ENCODE measurements at places on chromosomes 12 and 14. TPM values are rescaled to one million over a fixed set of nuclear protein-coding genes. Genes with fewer than 3 reads are reported as not detected.

- no peak for DNase-seq
Observed at GRCh38 chr12:51419425-51420193, 5.0 kb upstream of the SLC4A8 start.

DNA sequence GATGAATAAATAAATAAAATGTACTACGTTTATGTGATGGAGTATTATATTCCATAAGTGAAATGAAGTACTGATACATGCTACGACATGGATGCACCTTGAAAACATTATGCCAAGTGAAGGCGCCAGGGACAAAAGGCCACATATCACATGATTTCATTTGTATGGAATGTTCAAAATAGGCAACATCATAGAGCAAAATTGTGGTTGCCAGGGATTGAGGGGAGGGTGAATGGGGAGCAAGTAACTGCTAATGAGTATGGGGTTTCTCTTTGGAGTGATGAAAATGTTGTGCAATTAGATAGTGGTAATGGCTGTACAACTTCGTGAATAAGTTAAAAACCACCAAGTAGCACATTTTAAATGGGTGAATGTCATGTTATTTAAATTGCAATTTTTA is 132.8 kb downstream of the SLC38A4 start:
- DNase-seq, result no peak

DNA sequence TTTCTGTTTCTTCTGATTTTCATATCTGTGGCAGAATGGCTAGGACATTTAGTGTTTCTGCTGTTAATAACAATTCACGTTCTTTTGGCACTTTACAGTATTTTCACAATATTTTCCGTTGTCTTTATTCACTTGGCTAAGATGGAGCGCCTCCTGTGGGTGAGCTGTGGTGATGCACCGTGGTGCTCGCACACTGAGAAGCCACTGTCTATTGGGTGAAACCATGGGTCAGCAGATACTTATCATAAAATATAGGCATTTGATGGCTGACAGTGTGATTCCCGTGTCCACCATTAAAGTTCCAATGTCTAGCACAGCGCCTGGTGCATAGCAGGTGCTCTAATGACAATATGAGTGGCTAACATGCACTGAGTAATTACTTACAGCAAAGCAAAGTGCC is 141.8 kb downstream of the VRK1 start:
- DNase-seq, result no peak

DNA sequence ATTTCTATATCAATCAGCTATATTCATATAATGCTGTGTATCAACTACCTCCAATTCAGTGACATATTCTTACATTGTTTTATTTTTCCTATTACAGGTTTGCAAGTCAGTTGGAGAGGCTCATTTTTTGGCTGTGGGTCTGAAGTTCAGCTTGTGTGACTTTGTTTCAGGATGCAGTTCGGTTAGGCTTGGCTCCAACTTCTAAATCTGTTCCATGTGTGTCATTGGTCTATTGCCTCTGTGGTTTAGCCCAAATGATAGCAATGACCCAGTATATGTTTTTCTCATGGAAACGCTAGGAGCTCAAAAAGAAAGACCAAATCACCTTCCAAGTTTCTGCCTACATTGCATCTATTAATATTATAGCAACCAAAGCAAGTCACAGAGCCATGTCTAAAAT is 848.6 kb upstream of the LRFN5 start:
- no peak for DNase-seq

DNA sequence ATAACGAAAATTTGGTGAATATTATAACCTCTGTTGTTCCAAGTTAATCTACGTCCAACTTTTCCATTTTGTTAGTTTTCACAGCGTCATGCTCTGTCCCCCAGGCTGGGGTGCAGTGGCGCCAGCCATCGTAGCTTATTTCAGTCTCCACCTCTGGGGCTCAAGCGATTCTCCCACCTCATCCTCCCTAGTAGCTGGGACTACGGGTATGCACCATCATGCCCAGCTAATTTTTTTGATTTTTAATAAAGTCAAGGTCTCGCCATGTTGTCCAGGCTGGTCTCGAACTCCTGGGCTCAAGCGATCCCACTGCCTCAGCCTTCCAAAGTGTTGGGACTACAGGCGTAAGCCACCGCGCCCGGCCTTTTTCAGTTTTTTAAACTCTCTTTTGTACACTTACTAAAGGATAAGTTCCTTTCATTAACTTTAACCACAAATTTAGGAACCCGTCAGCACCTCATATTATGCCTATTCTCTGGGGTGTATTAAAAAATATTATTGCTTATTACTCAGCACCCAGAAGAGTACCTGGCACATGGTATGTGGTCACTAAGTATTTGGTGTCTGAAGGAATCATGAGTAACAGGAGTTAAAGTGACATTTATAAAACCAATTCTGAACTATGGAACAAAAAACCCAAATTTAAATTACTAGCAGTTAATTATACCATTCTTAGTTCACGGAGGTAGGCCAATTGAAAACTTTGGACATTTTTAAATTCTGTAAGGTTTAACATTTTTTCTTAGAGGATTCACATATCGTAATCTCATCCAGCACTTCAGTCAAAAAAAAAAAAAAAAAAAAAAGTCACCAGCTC is 925 bp upstream of the MIPOL1 start:
- DNase-seq, result no peak

- peak; percentile 6 for DNase-seq
Observed at GRCh38 chr12:11762723-11763326, 113.4 kb downstream of the ETV6 start.

- DNase-seq, result peak; percentile 10
Observed at GRCh38 chr12:126719912-126720705, 1546.9 kb upstream of the TMEM132C start.

GRCh38 chr12:34126239-34126641 is 103.9 kb downstream of the ALG10 start:
- DNase-seq, result no peak

DNA sequence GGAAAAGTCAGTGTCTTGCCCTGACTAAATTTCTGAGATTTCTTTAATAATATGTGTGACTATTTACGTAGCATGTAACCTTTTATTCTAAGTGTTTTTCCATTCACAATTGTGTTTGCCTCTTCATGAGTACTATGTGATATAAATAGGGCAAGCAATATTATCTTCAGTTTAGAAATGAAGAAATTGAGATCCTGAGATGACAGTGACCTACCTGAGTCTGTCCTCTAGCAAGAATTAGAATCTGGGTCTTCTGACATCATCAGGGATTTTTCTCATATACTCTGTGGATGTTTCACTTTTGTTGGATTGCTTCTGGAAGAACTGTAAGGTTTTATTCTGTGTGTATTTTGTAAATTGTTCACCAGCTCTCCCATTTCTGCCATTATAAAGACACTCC is 35.0 kb downstream of the TMTC2 start:
- DNase-seq, result no peak

- DNase-seq, result no peak
Observed at GRCh38 chr14:105163040-105163742, 5.4 kb downstream of the JAG2 start.

DNA sequence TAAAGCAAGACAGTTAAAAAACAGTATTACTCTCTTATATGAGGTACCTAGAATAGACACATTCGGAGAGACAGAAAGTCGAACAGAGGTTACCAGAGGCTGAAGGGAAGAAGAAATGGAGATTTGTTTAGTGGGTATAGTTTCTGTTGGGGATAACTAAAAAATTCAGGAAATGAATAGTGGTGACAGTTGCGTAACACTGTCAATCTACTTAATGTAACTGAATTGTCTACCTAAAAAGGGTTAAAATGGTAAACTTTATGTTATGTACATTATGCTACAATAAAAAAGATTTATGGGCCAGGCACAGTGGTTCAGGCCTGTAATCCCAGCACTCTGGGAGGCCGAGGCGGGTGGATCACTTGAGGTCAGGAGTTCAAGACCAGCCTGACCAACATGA is 30.6 kb upstream of the SLC6A13 start:
- no peak for DNase-seq

DNA sequence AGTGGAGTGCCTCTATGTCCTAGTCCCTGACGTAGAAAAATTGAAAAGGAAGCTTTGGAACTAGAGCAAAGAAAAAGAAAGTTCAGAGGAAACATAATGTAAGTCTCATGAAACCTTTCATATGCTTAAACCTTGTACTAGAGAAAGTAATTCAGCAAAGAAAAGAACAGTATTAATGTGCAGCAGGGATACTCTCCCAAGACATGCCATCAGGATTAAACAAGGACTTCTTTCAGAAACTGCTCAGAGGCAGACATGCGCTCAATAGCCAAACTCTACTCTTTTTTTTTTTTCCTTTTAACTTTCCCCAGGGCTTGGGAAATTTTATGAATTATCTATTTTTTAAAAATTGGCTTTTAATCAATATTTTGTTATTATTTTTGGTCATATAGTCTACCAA is 7.1 kb upstream of the ASB8 start:
- no peak for DNase-seq

GRCh38 chr14:88296351-88296750 is 26.7 kb downstream of the KCNK10 start:
- DNase-seq, result no peak

DNA sequence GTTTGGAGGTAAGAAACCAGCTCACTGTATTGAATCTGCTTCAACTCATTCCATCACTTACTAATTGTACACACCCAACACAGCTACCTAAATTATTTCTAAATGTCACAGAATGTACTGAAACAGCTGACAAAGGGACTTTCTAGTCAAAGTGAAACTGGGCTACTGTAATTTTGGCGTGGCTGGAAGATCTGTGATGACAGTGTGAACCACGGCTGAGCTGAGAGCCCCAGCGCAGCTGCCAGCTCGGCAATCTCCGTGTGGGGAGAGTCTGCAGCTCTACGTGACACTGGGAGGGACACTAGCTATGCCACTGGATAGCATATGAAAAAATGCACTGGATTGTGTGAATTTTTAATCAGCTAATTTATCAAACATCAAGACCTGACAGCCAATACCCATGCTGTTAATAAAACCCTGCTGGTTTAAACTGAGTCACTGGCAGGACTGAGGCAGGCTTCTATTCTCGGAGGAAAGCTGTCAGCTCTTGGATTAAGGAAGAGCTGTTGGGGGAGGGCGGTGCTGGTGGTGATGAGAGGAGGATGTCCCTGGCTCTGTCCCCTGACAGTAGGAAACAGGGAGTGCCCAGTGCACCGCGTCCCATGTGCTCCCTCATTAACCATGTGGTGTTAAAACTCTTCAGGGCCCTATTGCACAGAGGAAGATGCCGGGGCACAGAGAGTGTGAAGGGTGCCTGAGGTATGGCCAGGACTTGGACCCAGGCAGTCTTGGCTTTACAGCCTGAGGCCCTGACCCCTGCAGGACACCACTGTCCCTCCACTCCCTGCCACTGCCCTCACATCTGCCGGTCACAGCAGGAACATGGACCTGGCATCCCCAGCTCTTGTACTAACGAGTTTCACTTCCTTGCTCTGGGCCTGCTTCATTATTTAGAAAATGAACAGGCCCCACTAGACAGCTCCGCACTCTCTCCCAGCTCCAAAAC is 13.3 kb downstream of the SLC15A4 start:
- peak; percentile 36 for DNase-seq

DNA sequence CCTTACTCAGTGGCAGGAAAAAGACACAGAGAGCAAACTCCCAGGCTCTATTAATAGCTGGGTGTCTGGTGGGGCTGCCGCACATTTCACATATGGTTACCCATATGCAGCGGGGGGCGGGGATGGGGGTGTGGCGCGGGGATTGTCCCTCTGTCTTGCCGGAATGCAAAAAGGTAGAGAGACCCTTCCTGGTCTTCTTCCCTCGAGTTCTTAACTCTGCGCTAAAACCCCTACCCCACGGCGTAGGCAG is 1.7 kb downstream of the PRMT8 start:
- no peak for DNase-seq

DNA sequence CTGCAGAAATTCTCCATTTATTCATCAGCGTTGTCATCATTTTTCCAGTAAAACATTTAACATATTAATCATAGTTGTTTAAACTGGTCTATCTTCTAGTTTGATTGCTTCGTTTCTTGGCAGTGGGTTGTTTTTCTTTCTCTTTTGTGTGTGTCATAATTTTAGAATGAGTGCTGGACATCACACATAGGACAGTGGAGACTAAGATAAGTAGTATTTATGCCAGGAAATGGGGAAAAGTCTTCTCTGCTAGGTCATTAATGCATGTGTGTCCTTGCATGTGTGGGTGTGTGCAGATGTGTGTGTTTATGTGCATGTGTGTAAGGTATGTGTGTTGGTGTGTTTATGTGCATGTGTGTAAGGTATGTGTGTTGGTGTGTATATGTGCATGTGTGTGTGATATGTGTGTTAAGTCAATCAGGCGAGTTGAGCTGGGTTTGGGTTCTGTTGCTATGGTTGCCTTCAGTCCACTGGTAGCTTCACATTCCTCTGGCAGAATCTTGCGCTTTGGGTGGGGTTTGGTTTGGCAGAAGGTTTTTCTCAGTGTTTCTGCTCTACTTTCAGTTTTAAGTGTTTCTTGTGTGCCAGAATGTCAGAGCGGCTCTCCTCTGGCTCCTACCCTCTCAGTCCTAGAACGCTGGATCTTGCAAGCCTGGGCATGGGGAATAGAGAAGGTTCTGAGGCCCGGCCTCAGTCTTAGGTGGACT is 7.8 kb upstream of the ADGRD1 start:
- DNase-seq, result peak; percentile 81

TCL1B gene
- not detected for total RNA-seq

GLT8D2 gene
- 46.0 TPM for total RNA-seq

DMAC2L gene
- total RNA-seq, result 4.4 TPM

CAPS2 gene
- total RNA-seq, result 12.9 TPM

TMEM19 gene
- 36.8 TPM for total RNA-seq

ERP27 gene
- not detected for total RNA-seq

BDKRB1 gene
- total RNA-seq, result not detected

LGMN gene
- total RNA-seq, result 44.0 TPM

RNF31 gene
- total RNA-seq, result 165 TPM

TTC9 gene
- total RNA-seq, result 0.45 TPM

TSPAN31 gene
- total RNA-seq, result 43.9 TPM

ACRBP gene
- total RNA-seq, result 0.49 TPM
